ENCODE measurements at places on chromosomes 12 and 14. TPM values are rescaled to one million over a fixed set of nuclear protein-coding genes. Genes with fewer than 3 reads are reported as not detected.

OR6C74 gene
- not detected for total RNA-seq

FERMT2 gene
- 3.0 TPM for total RNA-seq

TCL1B gene
- total RNA-seq: not detected

CMKLR1 gene
- total RNA-seq: not detected

PTPRQ gene
- not detected for total RNA-seq

HSPA2 gene
- 4.1 TPM for total RNA-seq

VRTN gene
- not detected for total RNA-seq

OLR1 gene
- not detected for total RNA-seq

P2RX2 gene
- total RNA-seq: not detected

SLC4A8 gene
- 1.8 TPM for total RNA-seq

CALM1 gene
- total RNA-seq: 409 TPM

ST8SIA1 gene
- total RNA-seq: 1.7 TPM

CACNA1C gene
- total RNA-seq: 0.02 TPM

HPD gene
- total RNA-seq: not detected

PLA2G1B gene
- not detected for total RNA-seq

INHBC gene
- not detected for total RNA-seq

RTN1 gene
- total RNA-seq: not detected

IRAK3 gene
- 0.38 TPM for total RNA-seq

DLK1 gene
- total RNA-seq: not detected

DNA sequence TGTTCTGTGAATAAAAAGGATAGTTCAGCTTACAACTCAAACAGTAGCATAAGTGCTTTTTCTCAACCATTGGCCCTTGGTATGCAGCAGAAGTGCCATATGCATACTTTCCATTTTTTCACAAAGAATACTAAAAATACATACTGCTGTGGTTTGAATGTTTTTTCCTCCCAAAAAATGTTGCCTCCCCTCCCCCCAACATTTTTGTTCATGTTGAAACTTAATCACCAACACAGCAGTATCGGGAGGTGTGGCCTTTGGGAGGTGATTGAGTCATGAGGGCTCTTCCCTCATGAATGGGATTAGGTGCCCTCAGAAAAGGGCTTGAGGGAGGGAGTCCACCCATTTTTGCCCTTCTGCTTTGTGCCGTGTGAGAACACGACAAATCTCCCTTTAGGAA lies 198.6 kb downstream of the ESR2 start:
- peak; percentile 37 for DNase-seq

- DNase-seq: no peak
Measured at GRCh38 chr12:93180566-93180965, 197.2 kb upstream of the NUDT4 start.

- DNase-seq: no peak
Measured at GRCh38 chr12:18461758-18462157, 200.4 kb downstream of the PIK3C2G start.

GRCh38 chr12:54390668-54391551 lies 6.4 kb upstream of the ZNF385A start:
- DNase-seq: peak; percentile 72

- no peak for DNase-seq
Measured at GRCh38 chr14:103128631-103129300, 5.5 kb downstream of the TNFAIP2 start.

- DNase-seq: no peak
Measured at GRCh38 chr14:57660208-57660607, 166.6 kb upstream of the CCDC198 start.

GRCh38 chr12:110005319-110005973 lies 6.2 kb downstream of the ANKRD13A start:
- peak; percentile 56 for DNase-seq

GRCh38 chr12:85322715-85323114 lies 42.7 kb downstream of the ALX1 start:
- no peak for DNase-seq

DNA sequence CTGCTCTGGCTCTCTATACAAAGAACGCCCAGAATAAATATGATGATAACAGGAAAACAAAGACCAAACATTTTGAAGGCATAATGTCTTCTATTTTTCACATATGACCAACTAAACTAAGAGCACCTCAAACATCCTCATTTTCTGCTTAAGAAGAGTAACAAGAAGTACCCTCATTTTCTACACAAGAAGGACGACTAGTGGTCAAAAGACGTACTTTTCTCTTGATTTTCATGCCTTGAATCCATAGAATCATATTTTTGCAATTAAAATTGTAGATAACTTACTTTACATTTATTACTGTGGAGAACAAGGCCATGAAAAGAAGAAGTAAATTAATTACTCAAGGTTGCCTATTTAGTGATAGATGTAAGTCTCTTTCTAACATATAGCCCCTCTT lies 358.6 kb downstream of the DUSP6 start:
- no peak for DNase-seq

DNA sequence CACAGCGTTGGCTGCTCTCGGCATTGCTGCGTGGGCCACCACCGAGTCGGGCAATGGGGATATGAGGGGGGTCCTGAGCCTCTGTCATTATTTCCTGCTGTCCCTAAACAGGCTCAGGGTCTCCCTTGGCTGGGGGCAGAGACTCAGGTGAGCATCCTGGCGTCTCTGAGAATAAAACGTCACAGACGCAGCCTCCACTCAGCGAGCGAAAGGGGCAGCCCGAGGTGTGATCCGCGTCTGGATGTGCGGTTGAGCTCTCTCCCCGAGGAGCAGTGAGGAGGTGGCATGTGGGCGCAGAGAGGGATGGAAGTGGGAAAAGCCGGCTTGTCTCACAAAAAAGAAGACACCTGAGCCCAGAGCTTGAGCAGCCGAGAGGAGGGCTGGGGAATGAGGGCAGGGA lies 62.6 kb downstream of the GALNT9 start:
- no peak for DNase-seq

- no peak for DNase-seq
Measured at GRCh38 chr12:113194971-113195391, 9.5 kb downstream of the RITA1 start.

DNA sequence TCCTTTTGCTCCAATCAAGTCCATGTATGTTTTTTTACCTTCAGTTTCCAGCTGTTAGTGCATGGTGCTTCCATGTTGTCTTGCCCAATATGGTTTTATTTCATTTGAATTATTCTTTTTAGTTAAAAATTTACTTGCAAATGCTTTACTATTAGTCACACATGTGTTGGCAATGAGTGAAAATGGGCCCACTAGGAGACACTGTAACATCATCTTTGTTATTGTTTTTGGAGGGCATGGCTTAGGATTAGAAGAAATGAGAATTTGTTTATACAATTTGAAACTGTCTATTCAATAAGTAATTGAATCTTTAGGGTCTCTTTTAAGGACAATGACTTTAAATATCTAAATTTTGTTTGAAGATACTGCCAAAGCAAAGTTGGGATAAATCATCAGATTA lies 133.7 kb downstream of the BRMS1L start:
- no peak for DNase-seq

DNA sequence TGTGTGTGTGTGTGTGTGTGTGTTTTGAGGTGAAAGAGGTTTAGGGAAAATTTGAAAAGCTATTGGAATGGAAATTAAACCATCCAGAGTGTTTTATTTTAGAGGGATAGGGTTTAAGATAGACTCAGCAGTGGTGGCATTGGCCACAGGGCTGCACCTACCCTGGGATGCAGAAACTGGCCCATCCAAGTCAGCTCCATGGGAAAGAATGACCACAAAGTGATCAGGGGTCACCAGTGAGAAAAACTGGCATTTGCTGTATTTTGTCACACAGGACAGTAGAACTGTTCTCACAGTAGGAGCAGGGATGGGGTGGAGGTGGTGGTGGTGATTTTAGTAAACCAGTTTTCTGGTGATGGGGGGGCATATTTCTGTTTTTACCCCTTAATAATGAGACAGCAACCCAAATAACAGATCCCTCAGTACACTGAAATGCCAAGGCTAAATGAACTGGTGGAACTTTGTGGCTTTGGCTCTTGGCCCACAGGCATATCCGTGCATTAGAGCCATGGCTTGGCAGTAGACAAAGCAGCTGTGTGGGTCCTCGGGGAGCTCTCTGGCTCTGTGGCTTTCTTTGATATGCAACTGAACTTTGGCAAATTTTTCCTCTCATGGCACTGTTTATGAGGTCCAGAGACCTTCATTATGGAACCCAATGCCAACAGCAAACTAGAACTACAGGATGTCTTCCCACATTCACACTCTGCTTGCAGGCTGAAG lies 348.3 kb downstream of the ZFP36L1 start:
- DNase-seq: no peak

DNA sequence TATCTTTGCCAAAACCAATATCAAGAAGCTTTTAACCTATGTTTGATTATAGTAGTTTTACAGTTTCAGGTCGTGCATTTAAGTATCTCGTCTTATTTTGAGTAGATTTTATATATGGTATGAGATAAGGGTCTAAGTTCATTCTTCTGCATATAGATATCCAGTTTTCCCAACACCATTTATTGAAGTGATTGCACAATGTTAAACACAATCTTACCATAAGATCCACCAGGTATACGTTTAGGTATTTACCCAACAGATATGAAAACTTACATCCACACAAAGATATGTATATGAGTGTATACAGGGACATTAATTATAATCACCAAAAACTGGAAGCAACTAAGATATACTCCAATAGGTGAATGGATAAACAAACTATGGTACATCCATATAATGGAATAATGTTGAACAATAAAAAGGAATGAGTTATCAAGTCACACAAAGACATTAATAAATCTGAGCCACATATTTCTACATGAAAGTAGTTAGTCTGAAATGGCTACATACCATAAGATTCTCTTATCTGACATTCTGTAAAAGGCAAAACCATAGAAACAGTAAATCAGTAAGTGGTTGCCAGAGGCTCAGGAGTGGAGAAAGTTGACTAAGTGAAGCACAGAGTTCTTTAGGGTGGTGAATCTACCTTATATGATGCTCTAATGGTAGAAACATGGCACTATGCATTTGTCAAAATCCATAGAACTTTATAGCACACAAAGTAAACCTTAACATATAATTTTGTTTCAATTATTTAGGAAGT lies 222.6 kb downstream of the NUAK1 start:
- no peak for DNase-seq

DNA sequence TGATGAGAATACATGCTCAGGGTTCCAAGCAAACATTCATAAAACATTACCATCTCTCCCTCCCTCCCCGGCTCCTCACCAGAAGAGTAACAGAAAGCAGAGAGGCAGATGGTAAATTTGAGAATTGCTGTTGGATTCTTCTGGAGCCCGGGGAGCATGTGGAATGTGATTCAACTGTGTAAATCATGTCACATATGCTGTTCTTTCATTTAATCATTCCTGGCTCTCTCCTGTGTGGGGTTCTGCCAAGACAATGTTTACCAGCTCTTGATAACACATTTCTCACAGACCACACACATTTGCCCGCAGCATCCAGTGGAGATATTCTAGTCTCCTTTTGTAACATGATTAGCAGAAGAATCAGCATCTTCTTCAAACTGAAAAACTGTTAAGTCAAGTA lies 23.4 kb upstream of the NR2C1 start:
- no peak for DNase-seq

DNA sequence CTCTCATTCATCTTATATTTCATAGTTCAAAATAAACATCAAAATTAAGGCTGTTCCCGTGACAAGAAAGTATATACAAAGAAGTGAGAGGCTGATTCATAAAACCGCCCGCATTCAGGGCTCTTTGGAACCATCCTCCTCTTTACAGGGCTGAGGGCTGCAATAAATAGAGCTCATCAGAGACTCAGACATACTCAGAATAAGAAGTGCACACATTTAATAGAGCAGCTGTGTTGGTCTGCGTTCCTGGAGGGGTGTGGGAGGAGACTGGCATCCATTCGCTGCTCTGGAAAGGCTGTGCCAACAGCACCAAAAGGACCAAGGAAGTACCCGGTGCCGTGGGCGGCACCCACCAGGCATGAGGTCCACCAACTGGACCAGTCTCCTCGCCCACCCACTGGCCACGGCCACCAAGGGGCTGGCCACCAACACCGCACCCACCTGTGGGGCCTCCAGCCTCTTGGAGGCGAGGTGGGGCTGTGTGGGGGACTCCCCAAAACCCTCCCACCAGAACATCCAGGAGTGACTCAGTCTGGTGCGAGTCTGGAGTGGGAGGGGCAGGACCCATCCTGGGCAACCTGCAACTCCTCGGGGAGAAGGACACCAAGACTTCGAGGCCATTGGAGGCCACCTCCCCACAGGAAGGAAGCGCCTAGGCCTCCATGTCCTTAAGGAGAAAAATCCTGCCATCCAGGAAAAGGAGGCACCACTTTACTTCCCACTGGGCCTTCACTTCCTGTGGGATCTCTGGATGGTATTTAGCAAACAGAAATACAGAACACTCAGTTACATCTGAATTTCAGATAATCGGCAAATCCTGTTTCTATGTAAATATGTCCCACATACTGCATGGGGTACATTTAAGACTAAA lies 32.7 kb downstream of the VCPKMT start:
- DNase-seq: peak; percentile 79

- no peak for DNase-seq
Measured at GRCh38 chr12:77746096-77746495, 84.6 kb upstream of the NAV3 start.

DNA sequence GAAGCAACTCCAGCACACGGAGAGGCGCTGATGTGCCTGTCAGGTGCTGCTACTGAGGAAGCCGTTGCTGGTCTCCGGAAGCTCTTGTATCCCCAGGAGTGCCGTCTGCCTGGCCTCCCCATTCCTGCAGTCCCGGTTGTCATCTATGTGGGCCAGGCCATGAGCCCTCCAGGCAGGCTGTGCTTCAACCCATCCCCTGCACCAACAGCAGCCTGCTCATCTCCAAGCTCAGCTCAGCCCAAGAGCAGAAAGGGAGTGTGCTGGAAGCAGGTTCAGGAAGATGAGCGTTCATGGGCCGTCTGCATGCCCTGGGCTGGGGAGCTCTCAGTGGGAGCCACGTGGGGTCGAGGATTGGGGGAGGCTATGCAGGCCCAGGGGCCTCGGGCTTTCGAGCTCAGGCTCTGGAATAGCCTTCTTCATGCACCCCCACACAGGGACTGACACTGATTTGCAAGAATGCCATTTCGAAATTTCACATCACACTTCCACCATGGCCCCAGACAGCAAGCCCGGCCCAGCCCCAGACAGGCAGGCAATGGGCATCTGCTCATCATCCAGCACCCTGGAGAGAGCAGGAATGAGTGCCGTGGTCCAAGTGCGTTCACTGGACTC lies 164.5 kb downstream of the KIF26A start:
- DNase-seq: no peak

- DNase-seq: no peak
Measured at GRCh38 chr12:56231184-56231582, 1.3 kb downstream of the SLC39A5 start.

GRCh38 chr14:24283796-24284460 lies 12.5 kb upstream of the RABGGTA start:
- no peak for DNase-seq
